CMK (cell line): ENCODE measurements at places on chromosomes 4 and X.

DNA sequence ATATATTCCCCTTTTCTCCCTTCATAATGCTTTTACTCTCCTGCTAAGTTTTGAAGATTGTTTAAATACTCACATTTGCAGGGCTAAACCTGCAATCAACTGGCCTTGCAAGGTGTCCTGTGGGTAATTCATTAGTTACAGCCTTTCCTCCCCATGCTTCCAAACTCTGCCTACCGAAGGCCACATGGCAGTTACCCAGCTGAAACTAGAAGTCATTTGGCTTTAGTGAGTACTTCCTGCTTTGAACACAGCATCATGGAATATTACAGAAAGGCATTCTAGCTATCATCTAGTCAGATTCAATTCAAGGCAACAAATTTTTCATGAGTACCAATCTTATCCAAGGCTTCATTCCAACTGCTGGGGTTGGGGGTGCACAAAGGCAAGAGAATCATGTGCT lies 55.6 kb downstream of the SRPX start:
- no peak for DNase-seq

- no peak for DNase-seq
Observed at GRCh38 chr4:188783175-188783574, 643.9 kb downstream of the TRIML1 start.

GRCh38 chr4:8221476-8221875 lies 22.4 kb downstream of the SH3TC1 start:
- no peak for DNase-seq

- no peak for DNase-seq
Observed at GRCh38 chr4:881709-882108, 50.4 kb downstream of the GAK start.

- no peak for DNase-seq
Observed at GRCh38 chr4:146342600-146343192, 128.4 kb downstream of the REELD1 start.

DNA sequence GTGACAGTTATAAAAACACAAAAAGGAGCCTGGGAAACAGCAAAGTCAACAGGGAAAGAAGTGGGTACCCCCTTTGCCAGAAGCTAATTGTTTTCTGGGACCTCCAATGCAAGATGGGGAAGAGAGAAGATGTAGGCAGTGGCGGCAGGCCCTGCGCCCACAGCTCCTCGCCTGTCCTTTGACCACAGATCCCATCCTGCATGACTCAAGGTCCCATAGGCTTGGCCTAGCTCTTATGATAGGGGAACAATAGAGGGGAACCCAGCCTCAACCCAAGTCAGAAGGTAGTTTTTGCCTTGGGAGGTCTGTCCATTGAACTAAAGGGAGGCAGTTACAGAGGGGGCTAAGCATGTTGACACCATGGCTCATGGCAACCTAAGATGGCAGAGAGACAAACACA lies 14.2 kb downstream of the ZMYM3 start:
- no peak for DNase-seq

DNA sequence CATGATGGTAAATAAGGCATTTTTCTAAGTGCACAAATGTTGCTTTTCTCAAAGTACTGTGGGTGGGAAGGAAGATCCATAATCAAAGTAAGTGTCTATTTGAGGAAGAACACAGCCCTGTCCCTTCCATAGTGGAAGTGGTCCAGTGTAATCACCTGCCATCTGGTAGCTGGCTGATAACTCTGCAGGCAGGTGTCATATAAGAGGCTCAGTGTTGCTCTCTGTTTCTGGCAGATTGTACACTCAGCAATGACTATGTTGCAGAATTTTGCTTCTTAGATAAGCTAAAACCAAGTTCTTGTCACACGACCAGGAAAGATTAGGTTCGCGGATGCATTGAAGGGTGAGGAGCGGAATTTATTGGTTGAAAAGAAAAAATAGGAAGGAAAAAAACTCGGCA lies 20.9 kb downstream of the SAGE1 start:
- DNase-seq, result no peak

DNA sequence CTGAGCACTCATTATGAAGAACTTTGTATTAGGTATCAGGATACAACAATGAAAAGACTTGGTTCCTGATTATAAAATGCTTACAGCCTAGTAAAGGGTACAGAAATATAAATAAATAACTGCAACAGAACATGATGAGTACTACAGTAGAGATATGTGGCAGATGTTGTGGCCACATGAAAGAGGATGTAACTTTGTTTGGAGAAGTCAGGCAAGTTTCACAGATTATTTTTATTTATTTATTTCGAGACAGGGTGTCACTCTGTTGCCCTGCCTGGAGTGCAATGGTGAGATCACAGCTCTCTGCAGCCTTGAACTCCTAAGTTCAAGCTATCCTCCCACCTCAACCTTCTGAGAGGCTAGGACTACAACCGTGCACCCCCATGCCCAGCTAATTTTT lies 15.8 kb upstream of the UBE2K start:
- DNase-seq, result no peak

GRCh38 chrX:110373310-110373709 lies 14.7 kb downstream of the RTL9 start:
- DNase-seq, result no peak

DNA sequence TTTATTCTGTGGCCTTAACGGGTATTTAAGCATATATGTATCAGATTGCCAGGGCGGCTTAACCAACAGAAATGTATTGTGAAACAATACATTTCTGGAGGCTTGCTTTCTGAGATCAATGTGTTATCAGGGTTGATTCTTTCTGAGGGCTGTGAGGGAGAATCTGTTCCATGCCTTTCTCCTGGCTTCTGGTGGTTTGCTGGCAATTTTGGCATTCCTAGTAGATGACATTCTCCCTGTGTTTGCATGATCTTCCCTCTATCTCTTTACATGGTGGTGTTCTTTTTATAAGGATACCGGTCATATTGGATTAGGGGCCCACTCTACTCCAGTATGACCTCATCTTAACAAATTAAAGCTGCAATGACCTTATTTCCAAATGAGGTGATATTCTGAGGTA lies 16.9 kb upstream of the CEP135 start:
- DNase-seq, result no peak

GRCh38 chrX:150856101-150856500 lies 42.4 kb downstream of the CD99L2 start:
- DNase-seq, result no peak

DNA sequence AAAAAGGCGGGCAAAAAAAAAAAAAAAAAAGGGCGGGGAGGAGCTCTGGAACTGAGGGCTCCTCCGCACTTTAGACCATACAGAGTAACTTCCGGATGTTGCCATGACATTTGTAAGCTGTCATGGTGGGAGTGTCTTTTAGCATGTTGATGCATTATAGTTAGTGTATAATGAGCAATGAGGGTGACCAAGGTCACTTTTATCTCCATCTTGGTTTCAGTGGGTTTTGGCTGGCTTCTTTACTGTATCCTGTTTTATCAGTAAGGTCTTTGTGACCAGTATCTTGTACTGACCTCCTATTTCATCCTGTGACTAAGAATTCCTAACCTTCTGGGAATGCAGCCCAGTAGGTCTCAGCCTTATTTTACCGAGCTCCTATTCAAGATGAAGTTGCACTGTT lies 193.4 kb downstream of the UGT8 start:
- DNase-seq, result no peak

DNA sequence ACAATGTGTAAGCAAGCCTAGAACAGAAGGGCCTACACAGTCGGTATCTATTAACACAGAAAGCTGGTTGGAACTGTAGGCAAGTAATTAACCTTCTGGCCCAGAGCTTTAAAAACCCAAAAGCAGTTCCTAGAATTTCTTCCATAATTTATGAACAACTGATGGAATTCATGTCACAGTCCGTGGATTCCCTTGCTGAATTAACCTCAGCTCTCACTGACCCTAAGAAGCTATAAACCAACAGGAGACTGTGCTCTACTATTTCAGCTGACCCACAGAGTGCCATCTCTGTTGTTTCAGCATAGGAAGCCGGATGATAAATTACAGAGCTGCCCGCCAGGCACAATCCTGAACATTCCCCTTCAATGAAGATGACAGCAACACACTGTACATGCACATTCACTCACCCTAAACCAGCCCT lies 157.3 kb downstream of the PRDM5 start:
- no peak for DNase-seq

GRCh38 chr4:38177035-38177546 lies 216.9 kb downstream of the PTTG2 start:
- no peak for DNase-seq
